ENCODE measurements at places on chromosomes 6 and 20.

- DNase-seq: peak; percentile 36
These were observed 584.7 kb downstream of the RFPL4B start for GRCh38 chr6:112931832-112932231.

DNA sequence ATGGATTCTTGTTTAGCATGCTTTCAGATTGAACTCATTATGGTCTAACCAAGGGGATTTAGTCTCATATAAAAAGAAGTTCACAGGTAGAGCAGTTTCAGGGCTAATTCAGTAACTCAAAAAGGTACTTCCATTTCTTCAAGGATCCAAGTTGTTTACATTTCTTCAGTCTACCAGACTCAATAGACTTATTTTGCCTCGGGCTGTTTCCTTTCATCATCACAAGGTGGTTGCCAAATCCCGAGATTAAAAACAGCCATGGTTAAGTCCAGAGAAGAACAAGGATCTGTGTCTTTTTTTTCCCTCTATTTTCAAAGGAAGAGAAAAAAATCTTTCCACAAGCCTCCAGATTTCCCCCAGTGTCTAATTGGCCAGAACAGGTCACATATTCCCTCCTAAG, 69.8 kb upstream of the SNX9 start:
- no peak for DNase-seq

GRCh38 chr6:132219901-132220300, 181.4 kb downstream of the MOXD1 start:
- DNase-seq: no peak

DNA sequence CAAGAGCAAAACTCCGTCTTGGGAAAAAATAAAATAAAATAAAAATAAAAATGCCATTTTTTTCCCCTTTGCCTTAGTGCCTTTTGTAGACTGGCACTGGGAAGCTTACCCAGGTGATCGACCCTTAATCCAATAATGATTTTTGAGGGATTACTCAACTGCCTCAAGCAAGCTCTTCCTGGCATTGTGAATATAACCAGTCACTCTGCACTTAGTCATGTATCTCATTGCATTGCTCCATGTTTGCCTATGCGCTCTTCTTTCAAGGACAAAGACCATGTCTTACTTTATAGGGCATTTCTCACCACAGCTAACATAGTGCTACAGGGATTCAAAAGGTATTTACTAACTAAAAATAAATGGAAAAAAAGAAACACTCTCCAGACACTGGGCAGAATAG, 13.0 kb downstream of the GFOD1 start:
- no peak for DNase-seq

GRCh38 chr6:97812940-97813339, 529.9 kb upstream of the MMS22L start:
- no peak for DNase-seq

DNA sequence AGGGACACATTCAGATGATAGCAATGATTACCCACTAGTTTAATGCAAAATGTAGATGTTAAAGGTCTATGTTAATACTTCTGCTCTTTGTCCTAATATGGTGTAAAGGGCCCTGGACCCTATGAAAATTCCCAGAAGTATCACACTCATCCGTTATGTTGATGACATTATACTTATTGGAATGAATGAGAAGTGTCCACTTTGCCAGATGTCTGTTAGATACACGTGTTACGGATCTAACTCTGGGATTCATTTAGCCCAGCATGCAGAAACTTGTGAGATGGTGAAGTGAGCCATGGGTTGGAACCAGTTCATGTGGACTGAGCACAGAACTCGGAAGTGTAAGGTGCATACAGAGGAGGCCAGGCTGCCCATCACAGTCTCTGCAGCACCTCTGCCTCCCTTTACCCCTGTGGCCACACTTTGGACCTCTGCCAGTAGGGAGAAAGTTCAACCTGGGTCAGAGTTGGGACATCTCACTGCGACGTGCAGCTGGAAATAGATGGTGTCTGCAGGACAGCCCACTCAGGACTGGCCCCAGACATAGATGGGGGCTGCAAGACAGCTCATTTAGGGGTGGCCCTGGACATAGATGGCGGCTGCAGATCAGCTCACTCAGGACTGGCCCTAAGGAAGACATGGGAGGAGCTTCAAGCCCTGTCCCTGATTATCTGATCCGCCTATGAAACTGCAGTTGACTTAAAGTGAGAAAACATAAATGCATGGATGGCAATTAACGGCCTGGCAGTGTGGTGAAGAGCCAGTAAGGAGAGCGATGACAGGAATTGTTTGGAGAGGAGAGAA, 71.2 kb upstream of the THBS2 start:
- no peak for DNase-seq

- DNase-seq: no peak
These were observed 6.9 kb upstream of the SAMD3 start for GRCh38 chr6:130229645-130230044.

GRCh38 chr6:147103694-147104093, 100.5 kb upstream of the STXBP5 start:
- DNase-seq: no peak

DNA sequence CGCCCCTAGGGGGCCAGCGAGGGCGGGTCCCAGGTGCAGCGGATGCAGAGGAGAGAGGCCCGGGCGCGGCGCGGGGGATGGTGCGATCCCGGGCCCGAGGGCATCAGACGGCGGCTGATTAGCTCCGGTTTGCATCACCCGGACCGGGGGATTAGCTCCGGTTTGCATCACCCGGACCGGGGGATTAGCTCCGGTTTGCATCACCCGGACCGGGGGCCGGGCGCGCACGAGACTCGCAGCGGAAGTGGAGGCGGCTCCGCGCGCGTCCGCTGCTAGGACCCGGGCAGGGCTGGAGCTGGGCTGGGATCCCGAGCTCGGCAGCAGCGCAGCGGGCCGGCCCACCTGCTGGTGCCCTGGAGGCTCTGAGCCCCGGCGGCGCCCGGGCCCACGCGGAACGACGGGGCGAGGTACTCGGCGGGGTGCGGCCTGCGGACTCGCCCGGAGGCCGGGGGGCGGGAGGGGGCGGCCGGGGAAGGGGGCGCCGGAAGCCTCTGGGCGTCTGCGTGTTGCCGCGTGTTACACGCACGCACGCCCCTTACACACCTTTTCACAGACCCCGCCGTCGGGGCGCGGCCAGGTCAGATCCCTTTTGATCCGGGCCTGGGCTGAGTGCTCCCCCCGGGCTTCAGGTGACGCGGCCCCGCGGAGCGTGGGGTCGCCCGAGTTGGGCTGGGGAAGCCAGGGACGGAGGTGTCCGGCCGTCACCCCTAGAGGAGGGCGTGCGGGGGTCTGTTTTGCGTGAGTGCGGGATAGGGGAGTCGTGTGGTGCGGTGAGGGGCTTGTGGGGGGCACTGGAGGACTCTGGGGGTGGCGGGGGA, 412 bp downstream of the TRIB3 start:
- DNase-seq: no peak

DNA sequence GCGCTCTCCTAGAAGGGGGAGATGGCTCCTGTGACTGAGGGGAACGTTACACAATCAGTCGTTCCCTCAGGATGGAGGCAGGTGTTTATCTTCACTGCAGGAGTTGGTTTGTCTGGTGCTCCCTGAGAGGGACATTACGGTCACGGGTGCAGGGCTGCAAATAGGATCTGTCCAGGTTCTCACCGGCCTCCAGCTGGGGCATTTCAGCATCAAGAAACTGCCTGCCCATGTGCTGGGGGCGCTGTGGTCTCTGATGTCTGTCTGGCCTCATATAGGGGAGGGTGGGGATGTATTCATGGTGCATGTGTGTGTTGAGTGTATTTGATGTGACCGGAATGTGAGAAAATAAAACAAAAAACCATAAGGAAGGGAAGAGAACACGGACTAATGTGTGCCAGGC, 77.1 kb downstream of the TBC1D7 start:
- DNase-seq: no peak

GRCh38 chr6:139711804-139712585, 337.5 kb upstream of the CITED2 start:
- DNase-seq: no peak

- DNase-seq: no peak
These were observed 74.8 kb downstream of the IYD start for GRCh38 chr6:150443621-150444020.

All from AG04449 (cell line).